Activated CD8-positive, alpha-beta T cell treated with anti-CD3 and anti-CD28 coated beads, Interleukin-2, amount 10 ng/mL, durations not matched to agents 7 days and 5 days (primary cell): ENCODE measurements at places on chromosomes 2 and 18.

GRCh38 chr2:68734176-68734575 is 435 bp upstream of the ARHGAP25 start:
- peak; percentile 24 for DNase-seq
- H3K4me3 ChIP-seq: no peak overlapping the region
- H3K4me1 ChIP-seq: peaks cover 29% of the 10 kb centered on the region
- H3K36me3 ChIP-seq: peaks cover 17% of the 10 kb centered on the region

DNA sequence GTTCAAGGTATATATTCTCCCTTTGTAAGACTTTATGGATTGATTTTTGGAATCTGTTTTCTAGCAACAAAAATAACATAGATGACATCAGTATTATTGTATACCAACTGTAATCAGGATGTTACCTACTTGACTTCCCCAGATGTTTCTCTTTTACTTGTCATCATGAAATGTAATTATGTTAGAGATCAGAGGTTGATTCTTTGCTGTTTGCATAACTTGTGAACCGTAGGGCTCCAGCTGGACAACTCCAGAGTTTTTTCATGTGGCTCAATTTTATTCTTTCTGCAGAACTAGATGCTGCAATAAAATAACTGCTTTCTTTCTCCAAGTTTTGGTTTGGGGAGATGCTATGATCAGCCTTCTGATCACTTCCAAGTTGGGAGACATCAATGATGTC is 58.1 kb downstream of the SPOPL start:
- peaks cover 37% of the 10 kb centered on the region for H3K36me3 ChIP-seq
- H3K27ac ChIP-seq: no peak overlapping the region
- no peak overlapping the region for H3K4me3 ChIP-seq

GRCh38 chr2:220117025-220117424 is 489.6 kb downstream of the SLC4A3 start:
- H3K4me1 ChIP-seq: no peaks in the 10 kb centered on the region
- DNase-seq: no peak
- no peak overlapping the region for H3K27ac ChIP-seq
- no peak overlapping the region for H3K4me3 ChIP-seq
- H3K36me3 ChIP-seq: no peaks in the 10 kb centered on the region

GRCh38 chr2:37523814-37524362 is 147.6 kb downstream of the CDC42EP3 start:
- no peaks in the 10 kb centered on the region for H3K36me3 ChIP-seq
- H3K27me3 ChIP-seq: peaks cover 8% of the 10 kb centered on the region
- H3K4me1 ChIP-seq: no peaks in the 10 kb centered on the region
- no peak overlapping the region for H3K27ac ChIP-seq

- no peak overlapping the region for H3K4me3 ChIP-seq
- DNase-seq: no peak
- H3K36me3 ChIP-seq: no peaks in the 10 kb centered on the region
Observed at GRCh38 chr2:929011-929735, 21.5 kb upstream of the SNTG2 start.

GRCh38 chr2:183260527-183260926 is 136.3 kb downstream of the NUP35 start:
- H3K27me3 ChIP-seq: no peaks in the 10 kb centered on the region
- H3K4me1 ChIP-seq: no peaks in the 10 kb centered on the region
- H3K27ac ChIP-seq: no peak overlapping the region
- DNase-seq: no peak

GRCh38 chr2:236919209-236919608 is 166.5 kb upstream of the COPS8 start:
- H3K27ac ChIP-seq: no peak overlapping the region
- no peaks in the 10 kb centered on the region for H3K4me1 ChIP-seq
- no peak overlapping the region for H3K4me3 ChIP-seq
- DNase-seq: no peak
- peaks cover 9% of the 10 kb centered on the region for H3K27me3 ChIP-seq

DNA sequence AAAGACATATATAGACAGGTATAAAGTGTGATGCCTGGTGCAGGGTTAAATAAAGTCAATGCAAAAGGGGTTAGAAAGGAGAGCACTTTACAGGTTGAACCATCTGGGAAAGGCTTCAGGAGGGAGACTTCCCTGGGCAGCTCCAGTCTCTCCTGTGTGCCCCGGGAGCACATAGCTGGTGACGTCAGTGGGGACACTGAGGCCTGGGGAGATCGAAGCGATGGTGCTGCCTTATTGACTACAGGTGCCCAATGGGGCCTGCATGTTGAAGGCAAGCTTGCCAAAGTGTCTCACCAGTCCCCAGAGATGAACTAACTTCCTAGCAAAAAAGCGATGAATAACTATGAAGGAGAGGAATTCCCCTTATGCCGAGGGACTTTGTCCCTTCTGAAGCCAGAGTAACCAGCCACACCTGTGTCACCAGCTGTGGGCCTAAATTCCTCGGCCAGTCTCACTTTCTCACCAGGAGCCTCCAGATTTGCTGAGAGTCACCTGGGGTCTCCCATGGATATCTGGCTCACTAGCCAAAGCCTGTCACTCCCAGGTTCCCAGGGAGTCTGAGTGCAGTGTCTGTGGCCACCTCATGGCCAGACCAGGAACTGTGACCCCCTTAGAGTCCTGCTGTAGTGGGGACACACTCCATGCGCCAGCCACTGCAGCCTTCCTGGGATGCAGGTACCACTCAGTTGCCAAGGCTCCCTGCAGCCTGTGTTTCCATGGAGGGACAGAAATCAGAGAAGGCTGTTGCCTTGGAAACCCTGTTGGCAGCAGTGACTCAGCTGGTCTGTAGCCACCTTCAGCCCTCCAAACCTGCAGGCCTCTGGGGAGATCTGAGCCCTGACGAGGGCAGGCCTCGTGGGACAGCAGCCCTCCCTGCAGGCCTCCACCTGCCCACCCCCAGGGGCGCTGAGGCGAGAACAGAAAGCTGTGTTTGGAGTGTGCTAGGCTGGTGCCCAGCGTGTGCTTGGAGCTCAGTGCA is 128.7 kb downstream of the CTIF start:
- H3K4me1 ChIP-seq: no peaks in the 10 kb centered on the region
- no peak overlapping the region for H3K4me3 ChIP-seq
- H3K27ac ChIP-seq: no peak overlapping the region
- peaks cover 4% of the 10 kb centered on the region for H3K36me3 ChIP-seq
- H3K27me3 ChIP-seq: peaks cover 2% of the 10 kb centered on the region

DNA sequence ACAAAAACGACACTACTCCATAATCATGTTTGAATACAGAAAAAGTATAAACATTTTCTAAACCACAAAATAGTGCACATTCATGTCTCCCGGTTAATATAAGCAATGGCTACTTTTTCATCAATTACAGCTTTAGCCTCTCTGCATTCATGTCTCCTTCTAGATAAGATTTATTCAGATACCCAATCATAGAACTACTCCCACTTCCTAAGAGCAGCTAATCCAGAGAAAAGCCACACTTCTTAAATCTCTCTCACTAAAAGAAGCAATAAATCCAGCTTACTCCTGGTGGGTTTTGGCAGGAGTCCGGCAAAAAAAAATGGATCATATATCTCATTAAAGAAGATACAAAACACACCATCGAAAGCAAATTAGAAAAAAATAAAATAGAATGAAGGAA is 20.1 kb downstream of the DSEL start:
- H3K36me3 ChIP-seq: no peaks in the 10 kb centered on the region
- H3K4me1 ChIP-seq: no peaks in the 10 kb centered on the region
- H3K27me3 ChIP-seq: no peaks in the 10 kb centered on the region
- H3K4me3 ChIP-seq: no peak overlapping the region

- H3K36me3 ChIP-seq: no peaks in the 10 kb centered on the region
- no peak overlapping the region for H3K27ac ChIP-seq
Observed at GRCh38 chr2:47310801-47311560, 92.0 kb upstream of the MSH2 start.

DNA sequence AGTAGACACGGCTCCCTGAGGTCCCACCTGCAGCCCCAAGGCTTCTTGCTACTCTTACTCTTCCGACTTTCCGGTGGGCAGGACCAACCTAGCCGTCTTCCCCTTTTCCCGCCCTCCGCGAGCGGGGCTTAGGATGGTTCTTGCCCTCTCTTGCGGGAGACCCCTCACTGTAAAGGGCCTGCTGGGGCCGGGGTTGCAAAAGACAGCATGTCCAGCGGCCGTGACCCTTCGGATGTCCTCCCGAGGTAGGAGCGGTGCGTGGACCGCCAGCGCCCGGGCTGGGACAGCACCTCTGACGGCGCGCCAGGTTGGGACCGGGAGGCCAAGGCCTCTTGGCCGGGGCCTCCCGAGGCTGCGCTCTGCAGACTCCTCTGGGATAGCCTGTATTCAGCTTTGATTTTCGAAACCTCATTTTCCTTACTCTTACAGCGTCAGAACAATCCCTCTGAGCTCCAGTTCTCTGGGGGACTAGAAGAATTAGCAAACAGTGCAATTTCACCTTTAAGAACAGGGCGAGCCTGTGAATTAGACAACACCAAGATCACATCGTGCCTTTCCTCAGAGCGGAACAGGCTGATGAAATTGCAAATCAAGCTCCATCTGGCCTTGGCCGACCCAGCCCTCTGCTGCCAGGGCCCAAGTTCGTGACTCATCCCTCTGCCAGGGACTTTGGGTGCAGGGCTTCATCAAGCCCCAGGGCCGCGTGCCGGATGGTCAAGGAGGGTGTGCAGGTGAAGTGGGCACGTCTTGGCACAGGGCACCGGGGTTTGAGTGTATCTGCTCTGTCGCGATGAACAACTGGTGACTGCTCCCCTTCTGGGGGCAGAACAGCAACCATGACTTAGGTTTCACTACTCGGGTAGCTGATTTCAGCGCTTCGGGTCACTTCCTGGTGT is 777 bp downstream of the MOCOS start:
- no peaks in the 10 kb centered on the region for H3K36me3 ChIP-seq
- no peak for DNase-seq
- no peak overlapping the region for H3K27ac ChIP-seq
- peaks cover 9% of the 10 kb centered on the region for H3K4me1 ChIP-seq

GRCh38 chr2:149473521-149473920 is 114.1 kb downstream of the MMADHC start:
- H3K36me3 ChIP-seq: no peaks in the 10 kb centered on the region
- H3K4me1 ChIP-seq: no peaks in the 10 kb centered on the region
- no peak for DNase-seq

DNA sequence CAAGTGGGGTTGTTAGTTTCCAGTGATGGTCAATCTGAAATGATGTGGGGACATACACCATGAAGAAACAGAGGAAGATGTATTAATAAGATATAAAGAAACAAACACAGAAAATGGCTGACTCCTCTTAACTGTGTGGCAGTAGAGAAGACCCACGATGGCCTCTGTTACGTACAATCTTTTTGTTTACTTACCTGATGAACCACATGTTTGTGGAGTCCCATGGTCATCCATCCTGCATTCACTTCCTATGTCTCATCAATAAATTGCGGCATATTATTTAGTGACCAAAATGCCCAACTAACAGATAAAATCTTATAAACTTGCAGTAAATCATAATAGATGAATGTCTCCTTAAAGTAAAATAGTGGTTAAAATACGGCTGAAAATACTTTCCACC is 740.1 kb upstream of the LINC00305 start:
- no peaks in the 10 kb centered on the region for H3K36me3 ChIP-seq
- no peak overlapping the region for H3K4me3 ChIP-seq
- no peaks in the 10 kb centered on the region for H3K27me3 ChIP-seq
- H3K27ac ChIP-seq: no peak overlapping the region
- no peak for DNase-seq

- DNase-seq: no peak
- H3K36me3 ChIP-seq: peaks cover 3% of the 10 kb centered on the region
- H3K4me3 ChIP-seq: no peak overlapping the region
- no peak overlapping the region for H3K27ac ChIP-seq
Observed at GRCh38 chr2:36680012-36680411, 16.5 kb upstream of the VIT start.

DNA sequence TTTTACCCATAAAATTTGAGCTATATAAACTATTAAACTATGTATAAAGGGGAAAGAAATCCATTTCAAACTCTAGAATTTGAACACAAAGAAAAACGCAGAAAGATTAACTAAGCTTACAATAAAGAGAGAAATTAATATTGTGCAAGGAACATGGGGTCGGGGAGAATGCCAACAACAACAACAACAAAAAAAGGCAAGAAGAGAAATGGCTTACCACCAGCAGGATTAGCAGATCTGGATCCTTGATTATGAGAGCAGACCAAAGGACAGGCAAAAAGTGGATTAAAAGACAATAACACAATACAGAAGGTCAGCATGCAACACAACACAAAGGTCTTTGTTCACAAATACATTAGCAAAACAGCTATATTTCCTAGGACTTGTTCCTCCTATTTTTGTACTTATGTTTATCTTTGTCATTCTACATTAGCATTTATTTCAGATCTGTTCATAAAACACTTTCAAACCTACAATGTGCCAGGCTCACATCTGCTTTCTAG is 103.4 kb upstream of the RNU4ATAC start:
- H3K4me3 ChIP-seq: no peak overlapping the region
- H3K27me3 ChIP-seq: no peaks in the 10 kb centered on the region
- H3K4me1 ChIP-seq: no peaks in the 10 kb centered on the region
- peaks cover 35% of the 10 kb centered on the region for H3K36me3 ChIP-seq
- H3K27ac ChIP-seq: no peak overlapping the region
- DNase-seq: no peak

- no peaks in the 10 kb centered on the region for H3K27me3 ChIP-seq
- no peak overlapping the region for H3K4me3 ChIP-seq
- peaks cover 3% of the 10 kb centered on the region for H3K4me1 ChIP-seq
- peaks cover 14% of the 10 kb centered on the region for H3K36me3 ChIP-seq
- DNase-seq: no peak
Observed at GRCh38 chr18:45850021-45850420, 24.5 kb downstream of the SIGLEC15 start.

- peaks cover 41% of the 10 kb centered on the region for H3K27me3 ChIP-seq
- no peak overlapping the region for H3K27ac ChIP-seq
Observed at GRCh38 chr2:98175811-98176210, 88.8 kb downstream of the VWA3B start.

- H3K27ac ChIP-seq: no peak overlapping the region
- no peak for DNase-seq
- H3K4me3 ChIP-seq: no peak overlapping the region
- peaks cover 6% of the 10 kb centered on the region for H3K27me3 ChIP-seq
- H3K36me3 ChIP-seq: no peaks in the 10 kb centered on the region
Observed at GRCh38 chr2:238716585-238716984, 131.3 kb upstream of the TWIST2 start.

GRCh38 chr2:183014005-183014404 is 24.3 kb downstream of the NCKAP1 start:
- no peak overlapping the region for H3K4me3 ChIP-seq
- DNase-seq: no peak
- H3K4me1 ChIP-seq: no peaks in the 10 kb centered on the region

DNA sequence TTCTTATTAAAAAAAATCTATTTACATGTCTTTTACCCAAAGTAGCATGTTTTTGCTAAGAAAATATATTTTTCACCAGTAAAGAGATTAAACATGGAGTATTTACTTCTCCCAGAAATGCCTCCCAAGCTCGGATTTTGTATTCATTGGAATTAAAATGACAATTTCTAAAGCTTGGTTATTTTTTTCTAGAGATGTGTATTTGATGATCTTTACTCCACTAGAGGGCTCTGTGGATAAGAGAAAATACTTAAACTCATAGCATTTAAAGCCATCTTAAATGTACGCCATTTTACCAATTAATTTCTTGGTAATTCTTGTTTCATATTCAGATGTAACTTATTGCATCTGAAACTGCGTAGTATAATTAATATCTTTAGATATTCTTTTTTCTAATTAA is 461.4 kb downstream of the GALR1 start:
- H3K4me1 ChIP-seq: no peaks in the 10 kb centered on the region
- DNase-seq: no peak
- no peak overlapping the region for H3K27ac ChIP-seq
- no peak overlapping the region for H3K4me3 ChIP-seq

- peaks cover 13% of the 10 kb centered on the region for H3K4me1 ChIP-seq
- H3K27me3 ChIP-seq: no peaks in the 10 kb centered on the region
- no peak for DNase-seq
- H3K27ac ChIP-seq: no peak overlapping the region
- no peak overlapping the region for H3K4me3 ChIP-seq
Observed at GRCh38 chr2:168156661-168157060, 90.7 kb downstream of the STK39 start.
